ENCODE measurements at places on chromosomes 2 and 18.

GRCh38 chr2:108825254-108825653, 38.7 kb downstream of the CCDC138 start:
- DNase-seq = no peak

DNA sequence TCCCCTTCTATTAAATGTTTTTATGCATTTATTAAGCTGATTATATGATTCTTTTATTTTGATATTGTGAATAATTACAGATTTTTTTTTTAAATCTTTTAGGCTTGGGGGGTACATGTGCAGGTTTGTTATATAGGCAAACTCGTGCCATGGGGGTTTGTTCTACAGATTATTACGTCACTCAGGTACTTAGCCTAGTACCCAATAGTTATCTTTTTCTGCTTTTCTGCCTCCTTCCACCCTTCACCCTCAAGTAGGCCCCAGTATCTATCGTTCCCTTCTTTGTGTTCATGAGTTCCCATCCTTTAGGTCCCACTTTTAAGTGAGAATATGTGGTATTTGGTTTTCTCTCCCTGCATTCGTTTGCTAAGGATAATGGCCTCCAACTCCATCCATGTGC, 92.2 kb upstream of the CWC22 start:
- DNase-seq = no peak

DNA sequence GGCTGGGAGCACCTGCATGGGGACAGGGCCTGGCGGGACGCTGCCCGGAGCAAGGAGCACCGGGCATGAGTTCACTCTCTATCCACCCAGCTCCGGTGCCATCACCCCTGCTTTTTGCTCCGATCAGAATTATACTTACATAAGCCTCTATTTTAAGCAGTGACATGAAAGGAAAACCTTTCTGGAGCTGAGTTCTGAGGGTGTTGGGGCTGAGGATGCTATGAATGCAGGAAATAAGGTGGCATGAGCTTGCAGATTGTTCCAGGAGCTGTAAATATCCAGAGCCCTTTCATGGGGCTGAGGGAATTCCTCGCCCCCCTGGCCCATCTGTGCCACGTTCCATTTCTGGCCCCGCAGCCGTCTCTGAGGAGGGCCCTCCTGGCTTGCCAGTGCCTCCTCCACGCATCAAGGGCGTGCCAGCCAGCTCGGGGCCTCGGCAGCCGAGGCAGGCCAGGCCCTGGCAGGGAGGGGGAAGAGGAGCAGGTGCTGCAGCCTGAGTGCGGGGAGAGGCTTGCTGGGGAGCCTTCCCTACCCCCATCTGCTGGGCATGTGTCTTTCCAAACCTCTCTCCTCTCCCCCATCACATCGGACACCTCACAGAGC, 91.7 kb upstream of the MCFD2 start:
- DNase-seq = no peak

- DNase-seq = no peak
These were observed 66.6 kb upstream of the ODC1 start for GRCh38 chr2:10514743-10515142.

GRCh38 chr2:37635504-37636380, 35.7 kb downstream of the CDC42EP3 start:
- no peak for DNase-seq

- peak; percentile 15 for DNase-seq
These were observed 86.5 kb downstream of the ACKR3 start for GRCh38 chr2:236656166-236656565.

- no peak for DNase-seq
These were observed 225.8 kb downstream of the CPS1 start for GRCh38 chr2:210782222-210782621.
